ENCODE measurements at places on chromosomes 12 and 14. TPM values are rescaled to one million over a fixed set of nuclear protein-coding genes. Genes with fewer than 3 reads are reported as not detected.

MRPS35 gene
- total RNA-seq: 61.4 TPM

MYH6 gene
- 1,823 TPM for total RNA-seq

ABCD2 gene
- total RNA-seq: 6.5 TPM

SYNDIG1L gene
- total RNA-seq: 0.11 TPM

SLC25A47 gene
- total RNA-seq: not detected

OR4L1 gene
- not detected for total RNA-seq

DNA sequence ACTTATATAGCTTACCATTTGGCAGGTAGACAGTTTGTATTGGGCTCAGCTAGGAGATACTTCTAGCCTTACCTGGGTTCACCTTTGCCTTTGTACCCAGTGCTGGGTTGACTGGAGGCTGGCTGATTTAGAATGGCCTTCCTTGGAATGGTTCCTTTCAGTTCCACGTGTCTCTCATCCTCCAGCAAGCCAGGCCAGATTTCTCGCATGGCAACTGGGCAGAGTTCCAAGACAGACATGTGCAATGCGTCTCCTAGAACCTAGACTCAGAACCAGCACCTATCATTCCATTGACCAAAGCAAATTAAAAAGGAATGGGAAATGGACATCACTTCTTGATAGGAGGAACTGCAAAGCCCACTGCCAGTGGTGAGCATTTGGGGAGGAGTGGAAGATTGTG lies 79.1 kb upstream of the BDKRB2 start:
- H3K4me3 ChIP-seq: no peak overlapping the region
- H3K27ac ChIP-seq: no peak overlapping the region
- no peak for DNase-seq

DNA sequence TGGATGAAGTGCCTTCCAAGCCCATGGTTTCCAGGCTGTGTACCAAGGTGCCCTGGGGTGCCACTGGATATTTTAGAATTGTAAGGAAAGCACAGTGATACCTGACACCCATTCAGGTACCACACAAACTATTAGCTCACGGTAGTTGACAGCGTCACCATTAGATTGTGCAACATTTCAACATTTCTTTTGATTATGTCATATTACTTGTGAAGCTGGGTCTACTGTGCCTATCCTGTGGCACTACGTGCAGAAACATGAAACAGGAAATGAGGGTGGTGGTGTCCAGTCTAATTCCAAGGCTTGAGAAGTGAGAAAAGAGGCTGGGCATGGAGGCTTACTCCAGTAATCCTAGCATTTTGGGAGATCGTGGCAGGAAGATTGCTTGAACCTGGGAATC lies 75.5 kb upstream of the CPM start:
- no peak for DNase-seq
- H3K36me3 ChIP-seq: no peaks in the 10 kb centered on the region
- no peak overlapping the region for H3K27ac ChIP-seq
- no peaks in the 10 kb centered on the region for H3K27me3 ChIP-seq

DNA sequence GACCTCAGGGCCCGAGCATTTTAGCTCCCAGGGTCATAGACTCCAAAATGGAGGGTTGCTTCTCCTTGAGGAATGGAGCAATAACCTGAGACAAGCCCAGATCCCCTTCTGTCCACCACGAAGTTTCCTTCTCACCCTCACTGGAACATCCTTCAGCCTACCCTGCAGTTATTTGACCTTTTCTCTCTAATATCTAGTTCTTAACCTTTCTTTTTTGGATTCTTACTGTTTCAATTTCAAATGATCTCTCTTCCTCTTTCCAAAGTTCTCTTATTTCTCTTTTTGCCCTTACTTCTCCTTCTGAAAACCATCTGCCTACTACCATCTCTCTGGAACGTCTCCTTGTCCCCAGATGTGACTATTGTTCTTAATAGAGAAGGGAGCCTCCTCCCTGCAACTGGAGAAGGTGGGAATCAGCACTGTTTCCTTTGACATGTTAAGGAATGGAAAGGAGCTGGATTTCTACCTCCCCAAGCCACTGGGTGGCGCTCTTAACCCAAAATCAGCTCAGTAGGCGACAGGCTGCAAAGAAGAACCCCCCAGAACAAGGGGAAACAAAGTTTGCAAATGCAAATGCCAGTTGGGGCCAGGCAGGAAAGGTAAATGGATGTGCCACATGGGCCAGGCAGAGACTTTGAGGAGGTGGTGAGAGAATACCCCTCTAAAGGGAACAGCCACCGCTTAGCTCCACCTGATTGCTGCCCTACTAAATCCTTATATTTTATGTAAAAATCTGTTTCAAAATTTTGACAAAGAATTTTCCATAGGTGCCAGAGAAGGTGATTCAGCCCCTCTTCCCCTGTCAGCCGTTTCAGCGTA lies 22.4 kb upstream of the PDE1B start:
- H3K4me1 ChIP-seq: no peaks in the 10 kb centered on the region
- H3K4me3 ChIP-seq: no peak overlapping the region
- peaks cover 43% of the 10 kb centered on the region for H3K27me3 ChIP-seq
- H3K36me3 ChIP-seq: no peaks in the 10 kb centered on the region
- no peak overlapping the region for H3K27ac ChIP-seq
- DNase-seq: peak; percentile 21

DNA sequence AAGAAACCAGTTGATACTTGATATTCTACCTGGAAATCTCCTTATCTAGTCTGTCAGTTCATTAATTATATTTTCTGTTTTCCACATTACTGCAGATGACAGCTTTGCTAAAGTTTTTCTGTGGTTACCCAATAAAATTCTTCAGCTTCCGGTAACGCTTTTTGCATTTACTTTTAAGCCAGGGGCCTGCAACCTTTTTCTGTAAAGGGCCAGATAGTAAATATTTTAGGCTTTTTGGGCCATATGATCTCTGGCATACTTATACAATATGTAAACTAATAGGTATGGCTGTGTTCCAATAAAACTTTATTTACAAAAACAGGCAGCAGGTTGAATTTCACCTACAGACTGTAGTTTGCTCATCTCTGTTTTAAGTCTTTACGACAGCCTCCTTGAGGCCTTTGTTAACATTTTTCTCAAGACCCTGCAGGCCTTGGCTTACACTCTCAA lies 48.3 kb downstream of the SPATS2 start:
- DNase-seq: no peak
- H3K36me3 ChIP-seq: no peaks in the 10 kb centered on the region
- H3K4me3 ChIP-seq: no peak overlapping the region
- no peak overlapping the region for H3K27ac ChIP-seq
- no peaks in the 10 kb centered on the region for H3K27me3 ChIP-seq

- peaks cover 12% of the 10 kb centered on the region for H3K27me3 ChIP-seq
- DNase-seq: no peak
- H3K4me1 ChIP-seq: no peaks in the 10 kb centered on the region
- no peak overlapping the region for H3K27ac ChIP-seq
- no peaks in the 10 kb centered on the region for H3K36me3 ChIP-seq
These were observed 9.1 kb downstream of the PTCSC3 start for GRCh38 chr14:36167431-36167830.

GRCh38 chr12:95942101-95942523 lies 302 bp downstream of the CCDC38 start:
- H3K36me3 ChIP-seq: no peaks in the 10 kb centered on the region
- no peaks in the 10 kb centered on the region for H3K27me3 ChIP-seq
- DNase-seq: no peak
- peaks cover 21% of the 10 kb centered on the region for H3K4me1 ChIP-seq
- H3K27ac ChIP-seq: peak overlapping the region; percentile 81
- peak overlapping the region; percentile 85 for H3K4me3 ChIP-seq

DNA sequence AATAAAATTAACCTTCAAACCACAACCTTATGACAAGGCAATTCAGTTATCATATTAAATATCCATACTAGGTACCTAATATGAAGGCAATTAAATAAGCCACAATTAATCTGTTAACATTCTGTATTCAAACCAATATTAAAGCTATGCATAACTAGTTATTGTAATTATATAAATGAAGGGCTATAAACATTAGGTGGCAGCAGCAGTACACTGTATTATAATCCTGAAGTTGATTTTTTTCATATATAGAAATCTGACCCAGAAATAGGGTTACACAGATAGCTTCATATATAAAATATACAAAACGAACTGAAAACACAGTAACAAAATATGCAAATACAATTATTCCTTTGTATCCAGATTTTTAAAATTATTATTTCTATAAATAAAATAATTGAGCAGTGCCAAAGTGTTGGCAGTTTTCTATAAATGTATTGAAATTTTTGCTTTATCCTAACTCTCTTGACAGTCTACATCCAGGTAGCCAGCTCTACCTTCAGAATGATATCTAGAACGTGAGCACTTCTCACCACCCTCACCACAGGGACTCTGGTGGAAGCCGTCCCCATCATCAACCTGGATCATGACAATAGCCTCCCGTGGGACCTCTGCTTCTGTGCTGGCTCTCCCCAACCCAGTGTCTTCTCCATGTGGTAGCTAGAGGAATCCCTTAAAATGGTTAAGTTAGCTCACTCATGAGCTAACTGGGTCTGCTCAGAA lies 136.2 kb downstream of the MED13L start:
- no peaks in the 10 kb centered on the region for H3K27me3 ChIP-seq
- DNase-seq: no peak
- no peak overlapping the region for H3K4me3 ChIP-seq
- no peaks in the 10 kb centered on the region for H3K36me3 ChIP-seq
- no peak overlapping the region for H3K27ac ChIP-seq

DNA sequence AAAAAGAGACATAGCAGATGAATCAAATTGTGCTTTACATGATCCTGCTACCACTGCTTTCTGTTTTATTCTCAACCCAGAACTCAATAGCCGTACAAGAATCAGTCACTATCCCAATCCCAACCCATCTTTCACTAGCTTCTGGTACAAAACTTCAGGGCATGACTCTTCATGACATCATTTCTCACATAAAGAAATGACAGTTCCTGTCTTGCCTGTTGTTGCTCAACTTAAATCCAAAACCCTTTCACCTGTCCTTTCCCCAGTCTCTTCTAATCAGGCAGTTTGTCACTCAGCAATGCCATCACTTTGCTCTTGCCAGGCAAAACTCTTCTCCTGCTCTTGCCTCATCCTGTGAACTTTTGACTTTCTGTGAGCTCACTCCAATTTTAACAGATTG lies 962.8 kb downstream of the GALC start:
- H3K4me1 ChIP-seq: no peaks in the 10 kb centered on the region
- H3K27ac ChIP-seq: no peak overlapping the region
- no peaks in the 10 kb centered on the region for H3K27me3 ChIP-seq
- no peak for DNase-seq
- H3K4me3 ChIP-seq: no peak overlapping the region
- no peaks in the 10 kb centered on the region for H3K36me3 ChIP-seq

GRCh38 chr12:109770104-109770860 lies 56.7 kb downstream of the FAM222A start:
- DNase-seq: no peak
- peaks cover 10% of the 10 kb centered on the region for H3K4me1 ChIP-seq
- H3K4me3 ChIP-seq: no peak overlapping the region
- no peak overlapping the region for H3K27ac ChIP-seq

DNA sequence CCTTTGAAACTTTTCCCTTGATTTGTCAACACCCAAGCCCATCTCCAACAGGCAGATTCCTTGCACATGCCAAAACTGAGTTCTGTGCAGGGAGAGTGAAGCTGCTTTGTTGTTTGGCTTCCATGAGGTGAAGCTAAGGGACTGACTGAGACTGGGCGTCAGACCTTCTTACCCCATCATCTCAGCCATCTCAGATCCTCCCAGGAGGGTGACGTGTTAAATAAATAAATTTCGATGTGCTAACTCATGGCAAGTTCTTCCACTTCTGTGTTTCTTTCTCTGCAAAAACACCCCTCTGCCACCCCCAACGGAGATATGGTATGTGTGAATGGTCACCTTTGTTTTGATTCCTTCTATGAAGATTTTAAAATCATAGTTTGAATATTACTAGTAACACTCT lies 17.8 kb downstream of the UTP20 start:
- no peak for DNase-seq
- H3K4me3 ChIP-seq: no peak overlapping the region
- H3K4me1 ChIP-seq: no peaks in the 10 kb centered on the region
- no peaks in the 10 kb centered on the region for H3K27me3 ChIP-seq

All from left ventricle myocardium inferior (tissue), 1 donor.